ENCODE measurements at places on chromosomes 13 and 19.

DNA sequence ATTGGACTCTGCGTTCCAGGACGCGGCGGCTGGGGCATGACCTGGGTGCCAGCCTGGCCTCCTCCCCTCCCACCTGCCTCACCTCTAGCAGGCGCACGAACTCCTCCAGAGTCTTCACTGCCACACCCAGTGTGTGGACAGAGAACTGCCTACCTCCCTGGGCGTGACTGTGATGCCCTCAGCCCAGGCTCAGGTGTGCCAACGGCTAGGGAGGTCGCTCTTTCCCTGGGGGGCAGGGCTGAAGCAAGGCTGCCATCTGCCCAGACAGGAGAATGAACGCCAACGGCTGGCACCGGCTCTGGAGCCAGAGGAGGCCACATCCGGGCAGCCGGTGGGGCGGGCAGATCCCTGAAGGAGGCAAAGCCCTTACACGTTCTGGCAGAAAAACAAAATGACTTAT lies 11.3 kb downstream of the NANOS3 start:
- DNase-seq = no peak

DNA sequence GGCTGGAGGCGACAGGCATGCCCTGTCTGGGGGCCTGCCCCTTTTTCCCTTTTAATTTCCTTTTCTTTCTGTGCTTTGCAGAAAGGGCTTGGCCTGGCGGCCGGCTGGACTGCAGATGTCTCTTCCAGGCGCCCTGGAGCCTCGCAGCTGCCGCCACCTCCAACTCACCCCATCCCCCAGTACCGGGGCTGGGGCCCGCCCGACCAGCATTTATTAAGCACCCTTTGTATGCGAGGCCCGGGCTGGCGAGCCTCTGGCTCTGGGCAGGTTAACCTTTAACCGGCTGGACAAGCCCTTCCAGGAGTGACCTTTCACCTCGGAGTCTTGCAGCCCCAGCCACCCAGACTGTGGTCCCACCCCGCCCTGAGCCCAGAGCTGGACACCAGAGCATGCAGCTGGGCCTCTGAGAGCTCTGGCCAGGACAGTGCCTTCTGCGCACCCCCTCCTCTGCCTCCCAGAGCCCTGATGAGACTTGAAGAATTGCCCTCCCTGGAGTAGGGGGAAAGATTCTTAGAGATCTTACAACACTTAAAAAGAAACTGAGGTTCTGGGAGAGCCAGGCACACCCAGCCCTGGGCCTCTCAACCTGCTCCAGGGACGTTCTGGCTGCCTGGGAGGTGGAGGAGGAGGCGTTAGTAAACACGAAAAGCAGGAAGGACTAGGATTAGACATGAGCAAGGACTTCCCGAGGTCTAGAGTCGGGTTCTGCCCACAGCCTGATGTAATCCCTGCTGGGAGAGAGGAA lies 1.1 kb upstream of the NR2F6 start:
- DNase-seq = no peak

DNA sequence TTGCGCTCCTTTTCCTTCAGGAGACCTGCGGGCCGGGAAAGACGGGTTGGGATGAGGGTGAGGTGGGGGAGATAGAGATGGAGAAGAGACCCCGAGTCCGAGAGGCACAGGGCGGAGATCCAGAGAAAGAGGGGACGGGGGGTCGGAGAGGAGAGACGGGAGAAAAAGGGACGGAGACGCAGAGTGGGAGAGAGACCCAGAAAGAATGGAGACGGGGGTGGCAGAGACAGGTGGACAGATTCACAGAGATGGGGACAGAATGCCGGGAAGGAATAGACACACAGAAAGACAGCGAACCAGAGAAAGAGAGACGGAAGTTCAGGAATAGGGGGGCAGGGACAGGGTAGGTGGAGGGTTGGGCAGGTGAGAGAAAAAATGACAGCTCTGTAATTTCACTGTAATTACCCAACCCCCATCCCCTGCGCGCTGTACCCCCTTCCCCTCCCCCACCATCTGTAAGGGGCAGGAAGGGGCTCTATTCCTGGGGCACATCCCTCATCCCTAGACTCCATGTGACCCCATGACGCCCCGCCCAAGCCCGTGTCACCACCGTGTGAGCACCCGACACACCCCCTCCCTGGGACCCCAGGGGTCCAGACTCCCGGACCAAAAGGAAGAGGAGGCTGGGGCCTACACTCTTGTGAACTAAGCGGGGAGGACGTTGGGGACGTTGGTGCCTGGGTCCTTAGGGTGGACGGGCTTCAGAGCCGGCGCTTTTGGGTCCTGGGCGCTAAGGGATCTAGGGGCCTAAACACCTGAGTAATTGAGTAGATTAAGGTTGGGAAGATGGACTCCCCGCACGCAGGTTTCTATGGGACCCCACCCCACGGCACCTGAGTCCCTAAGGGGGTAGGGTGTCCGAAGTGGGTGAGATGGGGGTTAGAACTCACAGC lies 967 bp downstream of the DBP start:
- no peak for DNase-seq

GRCh38 chr13:26323764-26324163 lies 69.8 kb downstream of the CDK8 start:
- DNase-seq = no peak

DNA sequence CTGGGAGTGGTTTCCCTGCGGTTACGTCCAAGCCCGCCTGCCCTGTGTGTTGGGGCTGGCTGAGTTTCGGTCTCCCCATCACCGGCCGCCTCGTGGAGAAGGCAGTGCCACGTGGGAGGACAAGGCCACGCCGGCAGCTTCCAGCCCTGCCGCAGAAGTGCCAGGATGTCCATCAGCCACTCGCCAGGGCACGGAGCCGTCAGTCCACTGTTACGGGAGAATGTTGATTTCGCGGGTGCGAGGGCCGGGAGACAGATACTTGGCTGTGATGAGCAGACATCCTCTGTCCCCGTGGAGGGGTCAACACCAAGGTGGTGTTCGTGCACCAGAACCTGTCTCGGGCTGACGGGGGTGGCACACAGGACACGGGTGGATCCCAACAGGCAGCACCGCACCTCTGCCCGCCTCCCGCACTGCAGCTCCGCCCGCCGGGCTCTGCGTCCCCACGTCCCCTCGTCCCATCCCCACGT lies 86.4 kb upstream of the MCF2L start:
- DNase-seq = no peak

Measured in stimulated activated CD4-positive, alpha-beta T cell treated with anti-CD3 and anti-CD28 coated beads, TNF-alpha, amount 100 ng/mL, for 4 hours (primary cell).